Skin of body (tissue), 3 donors: ENCODE measurements at places on chromosomes 16 and 17.

DNA sequence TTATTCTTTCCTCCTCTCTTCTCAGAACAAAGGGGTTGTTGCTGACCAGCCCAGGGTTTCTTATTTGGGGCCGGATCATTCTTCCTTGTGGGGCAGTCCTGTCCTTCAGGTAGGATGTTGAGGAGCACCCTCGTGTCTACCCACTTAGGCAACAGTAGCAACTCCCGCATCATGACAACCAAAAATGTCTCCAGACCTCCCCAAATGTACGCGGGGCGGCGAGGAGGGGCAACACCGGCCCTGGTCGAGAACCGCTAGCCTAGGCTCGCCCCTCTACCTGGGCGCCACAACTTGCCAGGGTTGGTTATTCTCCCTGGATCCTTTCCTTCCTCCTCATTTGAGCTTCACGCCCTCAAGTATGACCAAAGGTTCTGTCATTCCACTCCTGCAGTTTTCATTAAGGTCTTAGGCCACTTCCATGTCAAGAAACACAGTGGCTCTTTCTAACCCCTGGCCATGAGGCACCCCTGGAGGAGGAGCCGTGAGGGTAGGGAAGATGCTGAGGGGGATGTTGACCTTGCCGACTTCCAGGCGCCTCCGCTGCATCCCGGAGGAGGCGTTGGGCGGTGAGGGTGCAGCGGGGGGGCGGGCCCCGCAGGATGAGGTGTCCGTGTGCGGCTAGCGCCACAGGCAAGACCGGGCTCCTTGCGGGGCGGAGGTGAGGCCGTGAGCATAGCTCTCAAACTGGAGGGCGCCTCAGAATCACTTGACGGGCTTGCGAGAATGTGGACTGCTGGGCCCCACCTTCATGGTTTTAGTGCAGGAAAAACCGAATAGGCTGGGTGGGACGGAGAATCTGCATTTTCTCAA lies 712 bp upstream of the SPECC1 start:
- no peak for DNase-seq

DNA sequence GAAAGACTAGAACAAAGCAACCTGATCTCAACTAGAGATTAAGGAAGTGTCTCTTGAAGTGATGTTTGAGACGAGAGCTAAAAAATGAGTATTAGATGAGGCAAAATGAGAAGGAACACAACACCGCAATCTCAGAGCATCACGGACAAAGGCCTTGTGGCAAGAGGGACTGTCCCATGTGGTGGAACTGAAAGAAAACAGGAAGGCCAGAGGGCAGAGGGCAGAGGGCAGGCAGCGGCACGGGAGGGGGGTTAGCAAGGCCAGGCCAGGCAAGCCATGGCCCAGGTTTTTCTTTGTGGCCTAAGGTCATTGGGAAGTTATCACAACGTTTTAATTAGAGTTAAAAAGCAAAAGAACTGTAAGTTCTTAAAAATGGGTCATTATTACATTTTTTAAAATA lies 22.5 kb downstream of the RPA1 start:
- no peak for DNase-seq

- peak; percentile 98 for DNase-seq
These were observed 22.6 kb downstream of the NDE1 start for GRCh38 chr16:15672514-15673167.

- peak; percentile 91 for DNase-seq
These were observed 32.9 kb downstream of the TK2 start for GRCh38 chr16:66516808-66517585.

- DNase-seq: no peak
These were observed 7.9 kb downstream of the SNAI3 start for GRCh38 chr16:88678224-88678979.

DNA sequence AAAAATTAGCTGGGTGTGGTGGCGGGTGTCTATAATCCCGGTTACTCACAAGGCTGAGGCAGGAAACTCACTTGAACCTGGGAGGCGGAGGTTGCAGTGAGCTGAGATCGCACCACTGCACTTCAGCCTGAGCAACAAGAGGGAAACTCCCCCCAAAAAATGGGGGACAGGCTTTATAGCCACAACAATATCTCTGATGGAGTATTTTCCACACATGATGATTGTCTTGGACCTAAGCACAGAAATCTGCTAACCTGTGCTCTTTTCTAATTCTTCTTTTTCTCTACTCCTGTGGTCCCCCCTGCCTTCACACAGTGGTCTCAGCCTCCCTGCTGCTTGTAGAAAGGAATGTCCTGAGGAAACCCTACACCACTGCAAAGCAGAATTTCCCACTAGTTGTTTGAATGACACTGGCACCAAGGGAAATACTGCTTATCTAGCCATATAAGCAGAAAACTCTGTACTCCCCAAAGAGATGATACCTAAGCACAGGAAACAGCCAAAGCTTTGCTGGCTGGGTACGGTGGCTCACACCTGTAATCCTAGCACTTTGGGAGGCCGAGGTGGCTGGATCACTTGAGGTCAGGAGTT lies 117.6 kb downstream of the USP31 start:
- no peak for DNase-seq

DNA sequence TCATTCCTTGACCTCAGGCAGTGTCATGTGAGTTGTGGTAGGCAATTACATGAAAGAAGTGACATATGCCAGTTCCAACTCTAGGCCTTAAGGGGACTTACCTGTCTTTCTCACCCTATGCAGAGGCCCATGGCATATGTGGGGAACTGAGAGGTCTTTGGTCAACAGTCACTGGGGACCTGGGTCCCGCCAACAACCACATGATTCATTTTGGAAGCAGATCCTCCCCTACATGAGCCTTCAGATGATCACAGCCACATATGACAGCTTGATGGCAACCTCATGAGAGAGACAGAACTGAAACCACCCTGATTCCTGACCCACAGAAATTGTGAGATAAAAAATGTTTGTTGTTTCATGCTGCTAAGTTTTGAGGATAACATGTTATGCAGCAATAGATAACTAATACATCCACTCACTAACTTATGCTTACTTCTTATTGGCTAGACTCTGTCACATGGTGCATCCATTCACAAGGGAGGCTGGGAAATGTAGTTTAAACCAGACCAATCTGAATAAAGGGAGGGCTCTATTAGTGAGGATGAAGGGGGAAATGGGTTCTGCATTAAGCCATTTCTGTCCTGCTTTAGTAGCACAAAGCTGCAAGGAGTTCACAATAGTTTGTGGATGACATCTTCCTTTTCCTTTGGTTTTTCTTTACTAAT lies 298.2 kb downstream of the HAPSTR1 start:
- DNase-seq: no peak

DNA sequence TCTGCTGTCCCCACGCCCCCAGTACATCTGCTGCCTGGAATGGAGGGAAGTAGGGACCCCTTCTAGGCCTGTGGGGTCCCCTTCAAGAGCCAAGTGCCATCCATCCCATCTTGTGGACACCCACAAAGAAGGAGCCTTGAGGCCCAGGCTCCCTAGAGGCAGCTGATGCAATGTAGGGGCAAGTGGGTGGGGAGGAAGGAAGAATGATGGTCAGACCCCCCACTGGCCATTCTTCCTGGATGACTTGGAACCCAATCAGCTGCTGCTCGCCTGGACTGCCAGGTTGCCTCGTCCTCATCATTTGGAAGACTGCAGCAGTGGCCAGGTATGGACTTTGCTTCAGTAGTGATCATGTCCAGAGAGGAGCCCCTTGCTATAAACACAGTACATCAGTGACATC lies 48.9 kb downstream of the SMPD3 start:
- DNase-seq: no peak

GRCh38 chr16:10308305-10309193 lies 77.3 kb upstream of the ATF7IP2 start:
- no peak for DNase-seq

DNA sequence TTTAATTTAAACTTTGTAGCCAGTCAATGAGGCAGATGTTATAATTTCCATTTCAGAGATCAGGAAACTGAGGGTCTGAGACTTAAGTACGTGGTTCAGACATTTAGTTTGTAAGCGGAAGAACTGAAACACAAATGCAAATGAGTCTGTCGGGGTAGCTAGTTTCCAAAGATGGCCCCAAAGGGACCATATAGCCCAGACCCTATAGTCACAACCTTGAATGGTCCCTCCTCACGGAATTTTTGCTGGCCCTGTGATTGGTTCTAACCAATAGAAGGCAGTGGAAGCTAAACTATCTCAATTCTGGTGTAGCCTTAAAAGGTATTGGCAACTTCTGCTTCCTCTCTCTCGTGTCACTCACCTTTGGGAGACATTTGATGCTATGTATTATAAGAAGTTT lies 7.5 kb upstream of the BCO1 start:
- DNase-seq: no peak

GRCh38 chr17:11252146-11252545 lies 11.1 kb downstream of the SHISA6 start:
- DNase-seq: no peak

- no peak for DNase-seq
These were observed 12.2 kb upstream of the C16orf54 start for GRCh38 chr16:29757950-29758466.

- DNase-seq: peak; percentile 12
These were observed 242.0 kb downstream of the FTO start for GRCh38 chr16:53945996-53946395.

DNA sequence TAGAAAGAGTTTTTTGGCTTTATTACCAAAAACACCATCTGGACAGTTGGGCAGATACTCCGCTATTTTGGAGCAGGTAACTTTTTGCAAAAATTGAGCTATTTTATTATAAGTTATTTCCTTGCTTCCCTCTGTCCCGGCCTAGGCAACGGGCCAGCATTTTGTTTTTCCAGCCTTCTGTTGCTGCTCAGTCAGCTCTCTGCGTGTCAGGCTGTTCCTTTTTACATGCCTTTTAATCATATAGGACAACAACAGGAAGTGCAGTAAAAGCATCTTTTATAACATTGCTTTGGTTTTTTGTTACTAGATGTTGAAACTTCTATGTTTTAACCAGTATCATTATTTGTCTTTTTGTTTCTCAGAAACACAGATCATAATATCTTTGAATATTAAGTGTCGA lies 30.4 kb downstream of the PPM1D start:
- no peak for DNase-seq

- DNase-seq: no peak
These were observed 260.4 kb downstream of the CEP112 start for GRCh38 chr17:65931246-65932149.

- DNase-seq: no peak
These were observed 58.6 kb upstream of the NUDT7 start for GRCh38 chr16:77663711-77664110.

DNA sequence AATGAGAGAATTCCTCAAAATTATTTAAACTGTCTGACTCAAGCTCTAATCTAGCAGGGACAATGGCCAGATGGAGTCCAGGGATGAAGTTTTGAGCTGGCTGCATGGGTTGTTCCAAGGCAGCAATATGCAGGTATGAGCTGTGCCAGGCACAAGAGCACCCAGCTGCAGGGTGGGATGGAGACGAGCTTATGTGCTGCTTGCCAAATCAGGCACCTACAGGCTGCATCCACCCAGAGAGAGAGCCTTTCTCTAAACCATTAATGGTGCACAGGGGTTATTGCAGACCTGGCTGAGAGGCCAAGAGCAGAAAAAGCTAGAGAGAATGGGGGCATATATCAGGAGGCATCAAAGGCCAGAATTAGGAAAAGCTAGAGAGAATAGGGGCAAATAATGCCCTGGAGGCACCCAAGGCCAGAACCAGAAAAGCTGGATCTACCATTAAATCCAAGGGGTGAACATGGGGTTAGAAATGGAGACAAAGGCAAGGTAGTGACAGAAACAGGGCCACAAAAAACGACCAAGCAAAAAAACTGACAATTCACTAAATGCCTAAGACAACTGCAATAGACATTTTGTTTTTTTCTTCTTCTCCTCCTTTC lies 11.0 kb downstream of the KRT33A start:
- no peak for DNase-seq

DNA sequence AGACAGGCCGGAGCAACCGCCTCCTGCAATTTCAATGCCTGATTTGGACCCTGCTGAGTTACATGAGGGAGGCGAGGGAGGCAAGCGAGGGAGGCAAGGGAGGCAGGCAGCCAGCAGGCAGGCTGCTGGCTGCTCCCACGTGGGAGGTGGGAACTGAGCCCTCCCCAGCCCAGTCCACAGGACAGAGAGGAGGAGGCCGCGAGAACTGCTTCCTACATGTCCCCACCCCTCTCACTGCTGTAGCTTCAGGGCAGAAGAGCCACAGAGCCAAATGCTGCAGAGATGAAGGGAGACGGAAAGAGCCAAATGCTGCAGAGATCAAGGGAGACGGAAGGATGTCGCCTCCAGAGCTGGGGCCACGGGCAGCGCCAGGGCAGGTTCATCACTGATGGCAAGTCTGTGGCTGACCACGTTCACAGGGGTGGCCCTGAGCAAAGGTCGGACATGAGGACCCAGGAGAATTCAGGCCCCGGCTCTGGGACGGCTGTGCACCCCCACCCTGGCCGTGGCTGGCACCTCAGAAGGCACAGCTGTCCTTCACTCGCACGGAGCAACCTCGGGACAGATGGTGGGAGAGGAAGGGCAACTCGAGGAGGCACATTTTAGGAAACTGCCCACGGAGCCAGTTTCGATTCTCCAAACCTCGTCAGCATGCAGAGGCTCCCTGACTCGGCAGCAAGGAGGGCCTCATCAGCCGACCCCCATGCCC lies 21.5 kb downstream of the RPH3AL start:
- no peak for DNase-seq

- DNase-seq: no peak
These were observed 33.1 kb downstream of the CTU2 start for GRCh38 chr16:88739139-88739976.

GRCh38 chr16:21619765-21620425 lies 20.5 kb downstream of the METTL9 start:
- no peak for DNase-seq

GRCh38 chr16:84635702-84636101 lies 12.6 kb upstream of the KLHL36 start:
- no peak for DNase-seq

DNA sequence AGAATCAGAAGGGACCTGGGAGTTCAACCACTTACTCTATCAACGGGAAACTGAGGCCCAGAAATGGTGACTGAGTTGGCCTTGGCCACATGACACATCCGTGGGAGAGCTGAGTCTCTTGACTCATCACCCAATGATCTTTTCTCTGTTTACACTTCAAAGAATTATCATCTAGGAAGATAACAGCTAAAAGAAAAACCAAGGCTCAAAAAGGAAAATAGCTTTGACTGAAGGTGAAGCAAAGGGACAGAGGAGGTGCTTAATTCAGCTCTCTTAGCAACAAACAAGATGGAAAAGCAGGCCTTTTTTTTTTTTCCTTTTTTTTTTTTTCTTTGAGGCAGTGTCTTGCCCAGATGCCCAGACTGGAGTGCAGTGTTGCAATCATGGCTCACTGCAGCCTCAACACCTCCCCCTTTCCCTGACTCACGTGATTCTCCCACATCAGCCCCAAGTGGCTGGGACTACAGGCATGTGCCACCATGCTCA lies 16.7 kb downstream of the ERCC4 start:
- DNase-seq: no peak
